ENCODE measurements at places on chromosomes 12 and 14.

GRCh38 chr12:93198086-93198485 lies 179.6 kb upstream of the NUDT4 start:
- DNase-seq: no peak

DNA sequence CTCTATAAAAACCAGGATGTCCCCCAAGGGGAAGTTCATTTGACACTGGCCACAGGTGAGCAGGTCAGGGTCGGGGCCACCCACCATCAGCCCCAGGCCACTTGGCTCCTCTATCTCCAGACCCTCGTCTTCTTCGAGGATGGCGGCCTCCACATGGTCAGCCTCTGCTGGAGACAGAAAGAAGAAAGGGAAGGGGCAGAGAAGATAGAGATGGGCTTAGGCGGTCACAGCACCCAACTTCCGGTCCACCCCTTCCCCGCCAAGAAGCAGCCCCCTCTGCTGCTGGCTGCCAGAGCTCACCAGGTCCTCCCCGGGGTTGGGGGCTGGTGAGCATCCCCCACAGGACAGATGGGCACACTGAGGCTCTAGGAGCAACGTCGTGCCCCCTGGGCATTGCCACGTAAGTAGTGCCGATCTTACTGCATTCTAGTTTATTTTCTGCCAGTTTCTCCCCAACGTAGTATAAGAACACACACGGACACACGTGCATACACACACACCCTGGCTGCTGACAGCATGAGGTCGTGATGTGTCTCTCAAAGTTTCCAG lies 14.2 kb downstream of the BCL11B start:
- no peak for DNase-seq

DNA sequence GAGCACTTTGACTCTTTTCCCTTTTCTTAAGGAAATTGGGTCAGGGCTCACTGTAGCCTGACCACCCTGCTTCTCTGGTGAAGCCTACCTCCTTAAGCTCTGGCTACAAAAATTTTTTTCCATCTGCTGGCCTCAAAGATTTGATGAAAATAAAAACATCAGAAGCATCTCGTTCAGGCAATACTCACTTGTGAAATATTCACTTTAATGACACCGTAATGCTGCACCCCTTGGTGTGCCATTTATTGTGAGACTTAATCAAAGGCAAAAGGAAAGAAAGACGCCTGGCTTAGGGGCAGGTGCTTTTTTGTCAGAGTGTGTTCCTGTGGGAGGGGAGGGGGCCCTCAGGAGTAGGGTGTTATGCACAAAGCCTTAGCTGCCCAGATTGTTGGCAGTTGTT lies 155.0 kb upstream of the TMPO start:
- DNase-seq: no peak

DNA sequence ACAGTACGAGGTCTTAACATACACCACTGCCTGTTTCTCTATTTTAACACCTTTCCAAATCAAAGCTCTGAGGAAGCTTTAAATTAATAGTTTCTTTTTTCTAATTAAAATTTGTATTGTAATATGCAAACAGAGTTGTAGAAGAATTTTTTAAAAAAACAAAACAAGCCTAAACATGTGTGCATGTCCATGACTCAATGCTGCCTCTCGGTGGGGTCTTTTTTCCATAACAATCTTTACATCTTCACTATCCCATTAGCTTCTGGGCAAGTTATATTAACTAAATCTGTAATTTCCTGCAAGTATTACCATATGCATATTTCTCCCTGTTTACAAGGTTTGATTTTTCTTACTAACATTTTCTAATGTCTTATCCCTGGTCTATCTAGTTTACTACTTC lies 143.9 kb upstream of the NAV3 start:
- no peak for DNase-seq

DNA sequence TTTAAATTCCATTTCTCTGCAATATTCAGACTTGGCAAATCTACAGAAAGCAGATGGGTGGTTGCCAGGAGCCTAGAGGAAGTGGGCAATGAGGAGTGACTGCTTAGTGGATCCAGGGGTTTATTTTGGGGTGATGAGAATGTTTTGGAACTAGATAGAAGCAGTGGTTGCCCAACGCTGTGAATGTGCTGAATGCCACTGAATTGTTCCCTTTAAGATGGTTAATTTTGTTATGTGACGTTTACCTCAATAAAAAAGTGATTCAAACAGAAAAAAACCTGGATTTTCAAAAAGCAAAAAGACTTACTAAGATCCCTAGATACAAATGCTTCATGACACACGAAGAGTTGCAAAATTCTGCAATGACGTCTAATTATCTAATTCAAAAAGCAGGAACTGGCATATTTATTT lies 34.2 kb downstream of the DAO start:
- no peak for DNase-seq

DNA sequence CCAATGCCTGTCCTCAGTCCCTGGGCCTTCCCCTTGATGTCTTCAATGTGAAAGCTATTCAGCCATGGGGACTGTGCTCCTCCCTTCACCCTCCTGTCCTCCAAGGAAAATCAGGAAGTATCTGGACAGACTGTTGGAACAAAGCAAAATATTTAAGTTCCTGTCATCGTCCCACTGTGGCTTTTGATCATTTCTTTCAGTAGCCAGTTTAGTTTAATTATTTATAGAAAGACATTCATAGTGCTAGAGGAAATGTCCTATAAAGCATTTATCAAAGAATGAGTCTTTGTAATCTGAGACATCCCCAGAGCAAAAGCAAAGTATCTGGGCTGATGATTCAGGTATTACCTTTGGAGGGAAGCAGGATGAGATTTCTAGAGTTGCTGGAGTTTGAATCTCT lies 254.1 kb downstream of the NRXN3 start:
- DNase-seq: no peak

DNA sequence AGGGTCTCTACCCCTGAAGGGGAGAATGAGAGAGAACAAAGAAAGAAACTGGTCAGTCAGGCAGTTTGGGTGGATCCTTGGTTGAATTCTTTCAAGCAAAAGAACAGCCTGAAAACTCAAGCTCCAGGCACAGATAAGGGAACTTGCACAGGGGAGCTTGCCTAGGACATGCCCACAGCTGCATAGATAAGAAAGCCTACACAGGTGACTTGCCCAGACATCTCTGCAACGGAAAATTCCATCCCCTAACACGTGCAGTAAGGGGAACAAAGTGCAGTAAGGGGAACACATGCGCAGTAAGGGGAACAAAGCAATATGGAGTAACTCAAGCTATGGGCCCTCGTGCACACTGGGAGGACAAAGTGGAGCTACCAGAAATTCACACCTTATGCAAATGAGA lies 540.1 kb upstream of the MIS18BP1 start:
- DNase-seq: no peak

DNA sequence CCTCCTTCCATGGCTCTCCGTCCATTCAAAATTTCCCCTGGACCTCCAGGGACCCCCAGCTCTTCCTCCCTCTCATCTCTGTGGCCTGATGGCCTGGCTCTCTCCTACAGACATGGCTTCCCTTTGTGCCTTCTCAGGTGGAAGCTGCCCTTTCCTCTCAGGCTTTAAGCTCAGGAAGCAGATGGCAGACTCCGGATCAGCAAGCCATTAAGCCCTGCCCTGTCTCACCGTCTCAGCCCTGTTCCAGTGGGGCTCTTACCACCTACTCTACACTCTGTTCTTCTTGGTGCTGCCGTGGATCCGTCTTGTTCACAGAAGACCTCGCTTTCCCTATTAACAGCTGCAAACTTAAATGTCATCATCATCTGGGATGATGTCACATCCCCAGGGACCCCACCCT lies 33.1 kb downstream of the NPC2 start:
- DNase-seq: peak; percentile 89

- no peak for DNase-seq
Observed at GRCh38 chr14:33943096-33943883, 7.6 kb downstream of the EGLN3 start.

- DNase-seq: peak; percentile 9
Observed at GRCh38 chr12:27975222-27976136, 2.9 kb upstream of the PTHLH start.

DNA sequence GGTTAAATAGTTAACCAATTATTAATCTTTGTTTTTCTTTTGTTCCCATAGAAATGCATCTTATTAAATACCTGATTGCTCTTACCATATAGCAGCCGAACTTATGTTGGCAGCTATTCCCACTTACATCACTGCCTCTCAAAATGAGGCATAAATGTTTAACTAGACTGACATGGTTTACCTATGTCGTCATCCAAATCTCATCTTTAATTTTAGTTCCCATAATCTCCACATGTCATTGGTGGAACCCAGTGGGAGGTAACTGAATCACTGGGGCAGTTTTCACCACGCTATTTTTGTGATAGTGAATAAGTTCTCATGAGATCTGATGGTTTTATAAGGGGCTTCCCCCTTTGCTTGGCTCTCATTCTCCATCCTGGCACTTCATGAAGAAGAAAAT lies 499.2 kb upstream of the ATP2B1 start:
- DNase-seq: no peak

DNA sequence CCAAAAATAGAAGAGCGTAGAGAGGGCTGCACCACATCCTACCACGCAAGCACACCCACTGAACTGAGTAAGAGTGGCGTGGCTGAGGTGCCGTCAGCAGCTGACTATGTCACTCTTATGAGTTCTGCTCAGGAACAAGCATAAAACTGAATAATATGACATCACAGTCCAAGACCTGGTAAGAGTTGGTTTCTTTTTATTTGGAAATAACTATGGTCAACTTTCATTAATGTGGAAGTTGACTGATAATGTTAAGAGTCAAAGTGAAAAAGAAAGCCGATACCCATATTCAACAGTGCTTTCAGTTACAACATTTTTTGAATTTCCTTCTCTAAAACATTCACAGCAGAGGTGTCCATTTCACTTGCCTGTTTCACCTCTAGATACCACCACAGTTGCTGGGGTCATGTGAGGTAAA lies 44.6 kb downstream of the GNS start:
- no peak for DNase-seq

- DNase-seq: no peak
Observed at GRCh38 chr14:80933282-80933681, 8.3 kb downstream of the CEP128 start.
